ENCODE measurements at places on chromosomes 7 and 10.

- no peak for DNase-seq
Observed at GRCh38 chr10:125983161-125983560, 86.8 kb downstream of the FANK1 start.

DNA sequence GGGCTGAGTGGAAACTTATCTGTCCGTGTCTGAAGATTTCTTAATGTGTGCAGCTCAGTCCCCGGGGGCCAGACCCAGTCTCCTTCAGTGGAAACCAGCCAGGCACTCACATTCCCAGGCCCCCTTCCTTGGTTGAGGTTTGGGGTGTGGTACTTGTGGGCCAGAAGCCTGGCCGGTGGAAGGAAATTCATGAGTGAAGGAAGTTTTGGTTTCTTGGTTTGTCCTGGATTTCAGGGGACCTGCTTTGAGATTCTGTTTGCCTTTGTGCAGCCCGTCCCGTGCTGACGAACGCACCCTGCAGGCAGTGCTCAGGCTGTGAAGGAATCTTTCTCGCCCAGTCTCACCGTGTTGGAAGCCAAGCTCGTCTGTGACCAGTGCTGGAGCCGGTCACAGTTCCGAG, 2.9 kb downstream of the INPP5A start:
- no peak for DNase-seq

GRCh38 chr7:108598153-108598552, 28.5 kb downstream of the DNAJB9 start:
- no peak for DNase-seq

GRCh38 chr7:29815181-29816105, 9.1 kb downstream of the WIPF3 start:
- DNase-seq = no peak

GRCh38 chr10:19628767-19629560, 187.3 kb upstream of the PLXDC2 start:
- DNase-seq = no peak

- DNase-seq = no peak
Observed at GRCh38 chr7:141674702-141675101, 27.3 kb downstream of the DENND11 start.

- no peak for DNase-seq
Observed at GRCh38 chr7:99822731-99823718, 4.8 kb upstream of the CYP3A43 start.

GRCh38 chr10:78617631-78618030, 451.1 kb upstream of the ZMIZ1 start:
- DNase-seq = no peak

- DNase-seq = no peak
Observed at GRCh38 chr7:41886262-41886900, 183.5 kb upstream of the INHBA start.

DNA sequence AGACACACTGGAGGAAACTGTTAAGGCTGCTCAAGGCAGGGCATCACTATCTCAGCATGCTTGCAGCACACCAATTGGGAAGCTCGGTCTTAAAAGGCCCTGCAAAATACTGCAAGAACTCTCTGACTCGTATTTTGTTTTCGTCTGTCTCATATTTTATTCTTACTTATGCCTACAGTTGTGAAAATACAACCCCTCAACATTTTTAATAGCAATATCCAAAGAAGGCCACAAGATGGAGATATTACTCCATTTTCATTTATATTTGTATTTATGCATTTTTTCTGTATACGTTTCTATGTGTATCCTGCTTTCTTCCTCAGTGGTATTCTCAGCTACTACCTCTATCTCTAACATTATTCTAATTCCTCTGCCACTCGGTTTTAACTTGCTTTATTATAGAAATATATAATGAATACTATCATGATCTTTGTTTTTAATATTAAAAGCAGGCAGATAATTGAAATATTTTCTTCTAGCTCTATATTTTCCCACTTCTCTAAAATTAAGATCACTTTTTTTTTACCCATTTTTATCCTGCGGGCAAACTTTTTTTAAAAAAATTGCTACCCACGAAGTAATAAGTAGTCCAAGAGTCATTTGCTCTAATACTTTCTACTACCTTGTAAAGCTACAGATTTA, 10.0 kb downstream of the DNAJC1 start:
- no peak for DNase-seq

DNA sequence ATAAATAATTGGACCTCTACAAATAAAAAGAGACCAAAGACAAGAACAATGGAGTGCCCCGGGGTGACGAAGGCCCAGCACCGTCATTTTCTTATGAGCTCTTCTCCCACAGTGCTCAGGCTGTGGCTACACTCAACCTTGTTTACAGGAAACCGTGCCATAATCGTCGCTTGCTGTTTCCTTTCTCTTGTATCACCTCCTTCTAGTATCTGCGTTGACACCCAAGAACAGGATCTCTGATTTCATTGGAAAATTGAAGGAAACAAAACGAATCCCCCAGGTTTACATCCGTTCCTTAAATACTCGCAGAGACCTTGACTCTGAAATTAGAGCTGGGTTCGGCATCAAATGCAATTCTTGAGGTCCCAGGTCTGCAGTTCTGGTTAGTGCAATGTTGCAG, 1.7 kb upstream of the IGFBP3 start:
- no peak for DNase-seq

- peak; percentile 27 for DNase-seq
Observed at GRCh38 chr7:114085592-114086501, 167.0 kb upstream of the PPP1R3A start.

GRCh38 chr10:91635401-91636400, 2.8 kb upstream of the PPP1R3C start:
- DNase-seq = peak; percentile 47

DNA sequence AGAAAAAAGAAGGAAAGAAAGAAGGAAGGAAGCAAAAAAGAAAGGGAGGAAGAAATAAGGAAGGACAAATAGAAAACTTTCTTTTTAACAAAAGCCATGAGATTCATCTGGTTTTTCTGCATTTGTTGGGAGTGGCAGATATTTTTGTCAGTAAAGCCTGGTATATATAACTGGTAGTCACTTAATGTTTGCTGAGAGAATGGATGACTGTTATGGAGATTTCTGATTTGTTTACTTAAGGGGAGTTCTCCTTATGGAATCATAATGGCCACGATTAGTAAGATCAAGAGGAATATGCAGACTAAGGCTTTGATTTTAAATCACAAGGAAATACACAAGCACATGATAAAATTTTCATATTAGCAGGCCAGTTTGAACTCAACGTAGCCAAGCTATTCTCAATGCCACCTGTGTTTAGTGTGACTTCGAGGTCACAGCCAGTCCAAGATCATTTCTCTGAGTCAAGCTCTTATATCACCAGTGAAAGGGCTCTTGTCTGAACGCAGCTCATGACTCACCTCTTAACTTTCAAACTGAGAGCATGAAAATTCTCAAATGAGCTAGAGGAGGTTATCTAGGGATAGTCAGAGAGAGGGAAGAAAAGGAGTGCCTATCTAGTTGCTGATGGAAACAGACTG, 445.1 kb upstream of the ZMIZ1 start:
- no peak for DNase-seq

DNA sequence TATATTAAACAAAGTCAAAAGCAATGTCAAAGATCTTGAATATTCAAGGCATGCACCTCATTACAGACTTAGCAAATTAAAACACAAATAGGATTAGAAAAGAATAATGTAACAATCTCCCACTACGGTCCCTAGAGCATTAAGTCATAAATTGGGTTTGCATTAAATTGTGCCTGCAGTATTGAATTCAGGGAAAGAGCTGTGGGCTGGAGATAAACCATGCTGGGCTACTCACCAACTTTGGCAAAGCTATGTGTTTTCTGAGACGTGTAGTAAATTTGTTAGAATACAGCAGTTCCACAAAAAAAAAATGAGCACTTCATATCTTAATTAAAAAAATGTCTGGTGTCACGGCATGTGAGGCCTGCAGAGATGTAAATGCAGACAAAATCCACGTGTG, 241.6 kb downstream of the SNX10 start:
- DNase-seq = no peak

GRCh38 chr7:73891178-73891885, 30.4 kb downstream of the TMEM270 start:
- no peak for DNase-seq

GRCh38 chr10:55169493-55169892, 368.5 kb upstream of the PCDH15 start:
- no peak for DNase-seq

- no peak for DNase-seq
Observed at GRCh38 chr10:118838364-118838763, 83.6 kb upstream of the CACUL1 start.

- peak; percentile 60 for DNase-seq
Observed at GRCh38 chr7:2980401-2981102, 63.1 kb downstream of the CARD11 start.

DNA sequence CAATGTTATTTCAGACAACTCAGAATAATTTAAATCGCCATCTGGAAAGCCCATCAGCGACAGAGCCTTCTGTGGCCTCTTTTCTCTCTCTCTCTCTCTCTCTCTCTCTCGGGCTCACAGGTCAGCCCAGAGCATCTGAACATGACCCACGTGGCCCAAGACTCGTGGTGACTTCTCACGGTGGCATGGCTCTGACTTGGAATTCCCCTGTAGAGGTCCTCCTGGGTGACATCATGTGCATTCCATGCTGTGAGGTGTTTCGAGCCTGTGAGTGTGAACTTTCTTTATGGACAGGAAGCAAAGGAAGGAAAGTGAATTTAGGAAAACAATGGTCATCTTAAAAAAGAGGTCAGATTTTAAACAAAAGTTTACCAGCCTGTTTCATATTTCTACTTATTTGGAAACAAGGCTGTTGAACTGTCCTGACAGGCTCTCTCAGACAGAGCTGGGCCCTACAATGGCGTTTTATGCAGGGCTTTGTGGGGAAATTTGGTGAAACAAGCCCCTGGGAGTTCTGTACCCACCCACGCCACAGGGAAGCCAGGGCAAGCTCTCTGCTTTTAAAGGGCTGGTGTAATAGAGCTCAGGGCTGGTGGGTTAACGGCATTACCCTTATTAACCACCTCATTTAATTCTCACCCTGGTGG, 359.7 kb upstream of the ZNF32 start:
- no peak for DNase-seq

- DNase-seq = no peak
Observed at GRCh38 chr10:58813573-58813972, 300.9 kb downstream of the BICC1 start.

DNA sequence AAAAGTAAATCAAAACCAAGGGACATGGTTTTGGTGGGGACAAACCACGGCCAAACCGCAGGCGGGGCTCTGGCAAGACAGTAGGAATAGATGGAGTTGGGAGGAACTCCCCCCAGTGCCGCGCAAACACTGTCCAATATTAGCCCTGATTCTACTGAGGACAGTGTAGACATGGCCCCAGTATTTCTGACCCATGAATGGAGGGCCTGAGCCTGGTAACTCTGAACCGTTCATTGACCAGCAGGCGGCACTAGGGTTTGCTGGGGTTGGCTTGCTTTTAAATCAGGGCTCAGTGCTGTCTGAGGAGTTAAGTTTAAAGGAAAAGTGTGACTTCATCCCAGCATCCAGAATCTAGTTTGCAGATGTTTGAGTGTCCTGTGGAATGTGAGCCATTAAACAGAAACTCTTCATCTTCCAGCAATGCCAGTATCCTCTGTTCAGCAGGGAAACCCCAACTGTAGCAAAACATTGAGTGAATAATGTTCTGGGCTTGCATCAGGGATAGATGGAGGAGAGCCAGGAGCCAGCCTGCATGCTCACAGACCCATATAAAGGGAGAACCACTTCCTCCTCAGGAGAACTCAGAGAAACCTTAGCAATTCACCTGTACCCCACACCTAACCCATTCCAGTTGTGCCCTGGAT, 147.4 kb upstream of the PRSS58 start:
- DNase-seq = no peak

Data from stimulated activated naive CD8-positive, alpha-beta T cell treated with anti-CD3 and anti-CD28 coated beads, Interleukin-15, Interleukin-2, amounts not matched to agents 100 U/mL and 50 U/mL, for 24 hours (primary cell).